ENCODE measurements at places on chromosomes 2 and 18.

DNA sequence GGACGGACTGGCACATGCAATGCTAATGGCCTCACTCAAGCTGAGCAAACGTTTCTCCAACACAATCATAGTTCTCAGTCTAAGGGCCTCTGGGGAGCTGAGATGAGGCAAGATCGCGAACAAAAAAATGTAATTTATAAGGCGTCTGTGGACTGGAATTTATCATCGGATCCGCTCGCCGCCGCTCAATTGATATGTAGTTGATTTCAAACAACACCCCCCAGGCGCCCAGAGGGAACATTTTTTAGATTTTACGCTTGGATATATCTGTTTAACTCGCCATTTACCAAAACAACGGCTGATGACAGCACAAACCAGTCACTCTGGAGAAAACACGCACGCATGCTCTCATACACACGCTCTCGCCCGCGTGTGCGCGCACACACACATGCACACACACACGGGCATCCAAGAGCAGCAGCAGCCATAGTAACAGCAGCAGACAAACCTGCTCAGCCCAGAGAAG lies 335.8 kb downstream of the SMAD2 start:
- DNase-seq, result no peak

DNA sequence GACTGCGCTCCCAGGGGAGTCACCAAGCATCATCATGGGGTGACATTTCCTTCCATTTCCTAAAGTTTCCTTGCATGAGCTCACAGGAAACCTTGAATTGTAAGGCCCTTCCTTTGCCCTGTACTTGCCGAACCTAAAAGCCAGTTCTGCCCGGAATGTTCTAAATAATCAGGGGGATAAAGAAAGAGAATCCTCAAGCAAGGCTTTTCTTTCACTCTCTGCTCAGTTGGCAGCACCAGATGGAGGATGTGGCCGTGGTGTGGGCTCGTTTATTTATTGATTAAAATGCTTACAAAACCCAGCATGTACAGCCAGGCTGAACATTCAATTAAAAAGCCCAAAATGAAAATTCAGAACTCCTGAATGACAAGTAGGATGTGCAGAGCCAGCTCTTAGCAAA lies 170.5 kb downstream of the SH3RF3 start:
- no peak for DNase-seq

- DNase-seq, result no peak
Measured at GRCh38 chr2:149009576-149010461, 28.7 kb upstream of the LYPD6B start.

DNA sequence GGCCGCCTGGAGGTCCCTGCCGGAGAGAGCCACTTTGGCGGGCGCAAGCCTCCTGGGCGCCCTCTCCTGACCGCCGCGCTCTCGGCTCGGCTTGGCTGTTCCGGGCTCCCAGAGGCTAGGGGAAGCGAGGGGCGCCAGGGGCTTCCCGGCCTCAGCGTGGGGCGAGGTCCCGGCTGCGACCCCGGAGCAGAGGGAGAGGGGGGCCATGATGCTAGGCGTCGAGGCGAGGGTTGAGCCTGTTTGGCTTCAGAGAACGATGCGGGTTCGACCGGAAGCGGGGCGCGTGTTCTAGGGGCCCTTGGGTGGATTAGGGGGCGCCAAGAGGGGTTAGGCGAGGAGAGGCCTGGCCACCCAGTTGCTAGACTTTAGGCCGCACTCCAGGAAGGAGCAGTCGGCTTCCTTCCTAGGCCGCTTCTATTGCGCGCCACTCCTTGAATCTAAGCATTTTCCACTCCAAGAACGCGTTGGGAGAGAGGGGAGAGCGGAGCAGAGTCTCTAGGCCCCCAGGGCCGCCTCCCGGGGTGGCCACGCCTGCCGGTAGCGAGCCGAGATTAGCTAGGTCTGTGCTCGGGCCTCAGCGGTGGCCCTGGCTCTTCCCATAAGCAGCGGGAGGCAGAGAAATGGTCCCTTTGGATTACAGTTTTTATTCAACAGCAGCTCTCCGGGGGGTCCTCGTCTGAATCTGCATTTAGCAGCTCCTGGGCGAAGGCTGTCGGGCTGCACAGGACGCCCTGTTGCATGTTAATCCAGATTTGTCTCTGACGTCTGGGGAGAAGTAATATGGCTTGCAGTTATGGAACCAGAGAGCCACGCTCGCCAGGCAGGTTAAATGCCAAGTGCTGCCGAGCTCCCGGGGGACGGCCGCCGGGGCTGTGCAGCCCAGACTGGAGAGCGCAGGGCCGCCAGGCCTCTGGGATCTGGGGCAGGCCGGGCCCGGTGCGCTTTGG lies 11.3 kb downstream of the MEIS1 start:
- DNase-seq, result no peak

- no peak for DNase-seq
Measured at GRCh38 chr2:49111456-49111855, 42.9 kb downstream of the FSHR start.

DNA sequence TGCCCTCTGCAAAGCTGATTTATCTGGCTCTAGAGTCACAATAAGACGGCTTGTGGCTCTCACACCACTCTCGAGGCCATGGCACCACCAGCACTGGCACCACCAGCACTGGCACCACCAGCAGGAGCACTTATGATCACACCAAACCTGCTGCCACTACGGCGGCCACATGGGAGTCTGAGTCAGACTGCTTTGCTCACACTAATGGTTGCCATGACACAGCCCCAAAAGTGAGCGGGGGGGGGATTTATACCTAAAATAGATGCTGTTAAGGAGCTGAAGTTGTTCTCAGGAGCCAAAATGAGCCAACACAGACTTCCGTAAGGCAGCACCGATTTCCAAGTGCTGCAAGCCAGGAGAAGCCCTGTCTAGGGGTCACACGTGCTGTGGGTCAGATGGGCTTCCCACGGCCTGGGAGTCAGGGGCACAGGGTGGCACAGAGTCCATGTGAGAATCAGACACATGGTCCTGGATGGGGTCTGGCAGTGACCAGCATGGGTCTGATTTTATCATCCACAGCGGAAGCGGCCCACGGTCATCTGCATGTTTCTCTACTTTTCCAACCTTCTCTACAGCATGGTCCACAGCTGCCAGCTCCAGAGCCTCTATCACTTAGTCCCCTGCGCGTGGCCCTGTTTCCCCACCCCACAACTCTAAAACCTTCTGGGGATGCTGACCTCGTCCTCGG lies 16.7 kb downstream of the DNMT3A start:
- DNase-seq, result no peak

- no peak for DNase-seq
Measured at GRCh38 chr2:191018643-191019119, 4.7 kb upstream of the STAT1 start.

GRCh38 chr2:31004257-31004656 lies 134.0 kb downstream of the GALNT14 start:
- no peak for DNase-seq

DNA sequence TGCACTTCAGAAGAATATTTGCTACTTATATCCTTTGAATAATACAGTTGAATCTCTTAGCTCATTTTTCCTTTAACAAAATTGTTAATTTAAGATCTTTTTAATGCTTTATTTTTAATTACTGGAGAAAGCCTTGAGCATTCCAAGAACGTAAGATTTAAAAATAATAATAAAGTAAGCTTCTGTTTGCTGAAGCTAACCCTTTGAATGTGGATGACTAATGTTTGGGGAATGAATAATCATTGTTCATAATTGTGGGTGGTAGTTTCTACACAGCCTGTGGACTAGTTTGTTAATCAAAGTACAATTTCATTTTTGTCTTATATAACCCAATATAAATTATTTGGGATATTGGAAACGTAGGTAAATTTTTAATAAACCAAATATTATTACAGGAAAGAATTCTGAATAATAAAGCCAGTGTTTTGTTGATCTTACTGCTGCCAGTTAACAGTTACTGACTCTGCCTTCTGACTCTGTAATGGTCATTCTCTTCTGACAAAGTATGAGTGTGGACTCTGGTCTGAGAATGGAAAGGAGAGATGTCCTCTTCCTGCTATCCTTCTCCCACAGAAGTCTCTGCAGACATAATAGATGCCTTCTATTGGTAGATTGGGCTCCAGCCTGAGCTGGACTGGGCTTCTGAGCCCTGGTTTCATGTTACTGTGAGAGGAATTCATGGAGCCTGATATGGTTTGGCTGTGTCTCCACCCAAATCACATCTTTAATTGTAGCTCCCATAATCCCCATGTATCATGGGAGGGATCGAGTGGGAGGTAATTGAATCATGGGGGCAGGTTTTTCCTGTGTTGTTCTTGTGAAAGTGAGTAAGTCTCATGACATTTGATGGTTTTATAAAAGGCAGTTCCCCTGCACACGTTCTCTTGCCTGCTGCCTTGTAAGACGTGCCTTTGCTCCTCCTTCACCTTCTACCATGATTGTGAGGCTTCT lies 292.7 kb upstream of the SLC39A10 start:
- no peak for DNase-seq

DNA sequence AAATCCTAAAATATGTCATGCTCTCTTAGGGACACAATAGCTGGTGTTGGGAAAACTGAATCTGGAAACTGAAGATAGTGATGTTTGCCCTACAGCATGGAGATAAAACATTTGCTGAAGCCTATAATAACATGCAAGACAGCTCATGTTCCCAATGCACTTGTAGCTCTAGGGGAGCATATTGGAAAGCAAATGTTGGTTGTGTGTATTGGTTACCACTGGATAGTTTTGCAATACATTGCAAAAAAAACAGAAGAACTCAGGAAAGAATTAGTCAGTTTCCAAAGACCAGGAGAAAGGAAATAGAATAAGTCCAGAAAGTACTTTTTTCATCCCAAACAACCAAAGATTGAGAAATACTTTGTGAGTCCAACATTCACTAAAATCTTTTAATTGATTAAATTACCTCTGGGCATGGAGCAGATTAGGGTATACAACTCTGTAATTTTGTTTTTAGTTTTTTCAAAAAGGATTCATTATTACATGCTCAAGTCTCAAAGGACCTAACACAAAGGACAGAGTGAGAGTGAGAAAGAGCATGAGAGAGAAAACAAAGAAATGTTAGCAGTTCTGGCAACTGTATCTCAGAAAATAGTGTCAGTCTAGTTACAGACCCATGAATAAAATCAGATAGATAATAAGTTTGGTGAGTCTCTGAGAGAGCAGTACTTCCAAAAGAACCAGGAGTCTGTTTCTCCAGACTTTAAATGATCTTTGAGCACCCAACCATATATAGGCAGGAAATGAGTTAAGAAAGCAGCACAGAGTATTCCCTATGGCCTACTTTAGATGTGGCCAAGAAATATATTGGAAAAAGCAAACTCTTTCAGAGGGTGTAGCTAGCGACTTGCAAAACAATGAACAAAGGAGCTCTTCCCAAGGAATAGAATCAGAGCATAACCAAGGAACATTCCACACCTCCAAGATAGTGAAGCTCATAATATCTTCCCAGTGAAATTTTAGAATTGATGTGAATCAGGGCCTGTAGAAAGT lies 36.6 kb upstream of the COL3A1 start:
- DNase-seq, result no peak

DNA sequence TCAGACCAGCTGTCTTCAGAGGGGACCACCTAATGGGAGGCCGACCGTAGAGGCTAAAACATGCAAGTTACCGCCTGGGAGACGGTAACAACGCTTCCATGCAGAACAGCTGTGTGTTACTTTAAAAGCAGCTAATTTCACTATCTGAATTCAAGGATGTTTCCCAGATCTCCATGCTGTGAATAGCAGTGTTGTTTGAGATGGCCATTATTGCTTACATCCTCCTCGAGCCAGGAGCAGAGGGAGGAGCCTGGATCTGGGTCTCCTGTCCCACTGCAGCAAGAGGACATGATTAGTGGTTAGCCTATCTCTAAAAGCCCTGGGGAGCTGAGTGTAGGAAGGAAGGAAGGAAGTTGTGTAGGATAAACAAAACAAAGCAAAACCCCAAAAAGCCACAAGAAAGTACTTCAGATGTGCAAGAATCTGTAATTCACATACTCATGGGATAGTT lies 50.9 kb downstream of the ACTR2 start:
- no peak for DNase-seq

Data from neural crest cell (in vitro differentiated cells).